ENCODE measurements at places on chromosomes 2 and 18. TPM values are rescaled to one million over a fixed set of nuclear protein-coding genes. Genes with fewer than 3 reads are reported as not detected.

Gene ALLC
- total RNA-seq = not detected

DNA sequence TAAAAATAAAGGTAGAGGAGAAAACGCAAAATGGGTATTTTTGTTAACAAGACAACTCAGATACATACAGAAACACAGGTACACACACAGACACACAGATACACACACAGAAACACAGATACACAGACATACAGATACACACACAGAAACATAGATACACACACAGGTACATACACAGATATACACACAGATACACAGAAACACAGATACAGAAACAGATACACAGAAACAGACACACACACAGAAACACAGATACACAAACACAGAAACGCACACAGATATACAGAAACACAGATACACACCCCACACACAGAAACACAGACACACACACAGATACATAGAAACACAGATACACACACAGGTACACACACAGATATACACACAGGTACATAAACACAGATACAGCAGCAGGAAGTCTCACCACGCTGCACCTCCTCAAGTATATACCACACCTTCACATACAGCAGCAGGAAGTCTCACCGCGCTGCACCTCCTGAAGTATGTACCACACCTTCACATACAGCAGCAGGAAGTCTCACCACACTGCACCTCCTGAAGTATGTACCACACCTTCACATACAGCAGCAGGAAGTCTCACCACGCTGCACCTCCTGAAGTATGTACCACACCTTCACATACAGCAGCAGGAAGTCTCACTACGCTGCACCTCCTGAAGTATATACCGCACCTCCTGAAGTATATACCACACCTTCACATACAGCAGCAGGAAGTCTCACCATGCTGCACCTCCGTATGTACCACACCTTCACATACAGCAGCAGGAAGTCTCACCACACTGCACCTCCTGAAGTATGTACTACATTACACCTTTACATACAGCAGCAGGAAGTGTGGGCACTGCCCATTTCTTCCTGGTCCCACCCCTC lies 250.5 kb downstream of the HDAC4 start:
- no peak overlapping the region for H3K4me3 ChIP-seq
- no peaks in the 10 kb centered on the region for H3K4me1 ChIP-seq
- no peaks in the 10 kb centered on the region for H3K27me3 ChIP-seq

Gene TEKT4
- not detected for total RNA-seq

GRCh38 chr2:84214455-84214854 lies 244.6 kb downstream of the SUCLG1 start:
- no peak overlapping the region for H3K4me3 ChIP-seq
- H3K4me1 ChIP-seq = no peaks in the 10 kb centered on the region
- no peak overlapping the region for H3K27ac ChIP-seq

DNA sequence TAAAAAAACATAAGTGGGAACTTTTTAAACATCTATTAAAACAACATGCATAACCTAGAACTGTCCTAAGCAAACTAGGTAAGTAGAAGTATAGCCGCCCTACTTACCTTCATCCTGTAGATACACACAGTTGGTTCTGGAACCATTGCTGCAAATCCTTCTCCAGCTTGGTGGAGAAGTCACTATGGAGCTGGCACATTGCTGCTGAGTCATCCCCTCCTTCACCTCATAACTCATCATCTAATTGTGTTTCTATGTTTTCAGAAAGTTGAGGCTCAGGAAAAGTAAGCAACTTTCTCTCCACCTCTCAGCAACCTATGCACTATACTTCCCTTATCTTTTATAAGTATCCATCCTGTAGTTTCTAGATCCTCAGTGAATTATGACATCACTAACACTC lies 269.8 kb upstream of the MMADHC start:
- peaks cover 50% of the 10 kb centered on the region for H3K4me1 ChIP-seq
- H3K36me3 ChIP-seq = 0 out of 2 replicates have a peak, but pooled peaks cover 4% of the 10 kb centered on the region
- peak; percentile 55 for DNase-seq
- H3K4me3 ChIP-seq = peak overlapping the region; percentile 58
- no peaks in the 10 kb centered on the region for H3K27me3 ChIP-seq

Gene GKN2
- not detected for total RNA-seq

DNA sequence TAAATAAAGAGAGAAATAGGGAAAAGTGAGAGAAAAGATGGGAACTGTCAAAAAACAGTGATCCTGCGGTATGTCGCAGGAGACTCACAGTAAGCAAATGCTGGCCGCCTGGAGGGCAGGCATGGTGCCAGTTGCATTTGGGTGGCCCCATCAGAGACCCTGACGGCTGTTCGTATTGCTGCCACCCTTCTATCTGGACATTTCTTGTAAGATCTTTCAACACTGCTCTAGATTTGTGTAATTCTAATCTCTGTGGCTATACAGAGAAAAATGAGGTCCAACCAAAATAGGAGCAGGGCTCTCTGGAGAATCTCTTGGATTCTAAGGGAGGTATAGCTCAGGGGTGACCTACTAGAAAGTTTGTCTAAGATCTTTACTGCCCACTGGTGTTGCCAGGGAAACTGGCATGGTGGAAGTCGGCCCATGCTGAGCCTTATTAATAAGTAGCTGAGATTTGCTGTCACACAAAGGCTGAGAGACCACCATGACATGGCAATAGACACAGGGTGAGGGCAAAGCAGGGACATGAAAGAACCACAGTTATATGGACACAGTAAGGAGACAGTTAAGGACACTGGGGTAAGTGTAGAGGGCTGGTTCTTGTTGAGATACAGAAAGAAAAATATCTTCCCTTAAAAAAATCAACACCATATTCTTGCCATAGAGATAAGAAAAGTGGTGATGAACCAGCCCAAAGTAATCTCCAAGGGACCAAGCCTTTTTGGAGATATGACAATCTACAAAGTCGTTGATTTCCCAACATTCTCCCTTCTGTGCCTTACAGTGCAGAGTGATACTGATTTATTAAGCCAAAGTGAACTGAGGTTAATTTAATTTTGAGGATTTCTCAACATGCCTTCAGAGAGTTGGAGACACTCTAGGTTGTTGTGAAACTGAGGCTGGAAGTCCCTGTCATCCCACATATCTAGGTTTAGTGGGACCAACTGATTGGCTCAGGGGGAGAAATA lies 26.4 kb upstream of the FZD7 start:
- no peaks in the 10 kb centered on the region for H3K36me3 ChIP-seq
- H3K27ac ChIP-seq = no peak overlapping the region
- no peak for DNase-seq
- peaks cover 8% of the 10 kb centered on the region for H3K4me1 ChIP-seq
- H3K4me3 ChIP-seq = no peak overlapping the region

Gene POTEI
- not detected for total RNA-seq

Gene FAM228A
- not detected for total RNA-seq

GRCh38 chr2:7660816-7661215 lies 743.6 kb downstream of the RNF144A start:
- no peak overlapping the region for H3K27ac ChIP-seq
- H3K27me3 ChIP-seq = peaks cover 3% of the 10 kb centered on the region
- DNase-seq = no peak

DNA sequence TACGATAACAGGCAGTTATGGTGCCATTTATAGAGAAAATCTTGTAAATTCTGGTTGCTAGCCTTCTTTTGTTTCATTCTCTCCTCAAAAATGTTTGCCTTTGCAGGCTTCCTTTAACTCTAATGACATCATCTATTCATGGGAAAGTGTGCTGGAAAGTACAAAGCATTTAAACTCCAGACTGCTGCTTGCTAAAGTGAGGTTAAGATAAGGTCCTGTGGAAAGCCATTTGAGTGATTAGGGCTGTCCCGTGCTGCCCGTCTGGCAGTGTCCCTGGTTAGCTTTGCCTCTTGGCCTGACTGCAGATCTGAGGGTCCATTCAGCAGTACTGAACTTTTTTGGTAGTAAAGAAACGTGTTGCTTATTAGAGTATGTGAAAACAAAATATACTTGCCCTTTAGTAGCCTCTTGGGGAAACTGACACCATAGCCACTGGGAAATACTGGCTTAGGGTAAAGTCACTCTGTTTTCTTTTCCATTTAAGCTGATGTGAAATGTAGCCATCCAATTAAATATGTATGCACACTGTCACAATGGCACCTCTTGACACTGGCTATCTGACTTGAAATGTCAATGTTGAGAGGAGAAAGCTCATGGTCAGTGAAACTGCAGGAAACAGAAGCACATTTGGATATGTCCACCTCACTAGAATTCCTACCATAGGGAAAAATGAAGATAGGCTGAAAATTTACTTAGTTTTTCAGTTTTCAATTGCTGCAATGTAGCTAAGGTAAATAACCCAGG lies 321.5 kb downstream of the SLC8A1 start:
- DNase-seq = peak; percentile 9
- no peaks in the 10 kb centered on the region for H3K27me3 ChIP-seq
- H3K4me3 ChIP-seq = no peak overlapping the region
- H3K27ac ChIP-seq = peak overlapping the region; percentile 61
- peaks cover 61% of the 10 kb centered on the region for H3K36me3 ChIP-seq

GRCh38 chr2:14743861-14744260 lies 111.3 kb downstream of the LRATD1 start:
- no peaks in the 10 kb centered on the region for H3K36me3 ChIP-seq
- no peak overlapping the region for H3K4me3 ChIP-seq
- no peak overlapping the region for H3K27ac ChIP-seq
- H3K27me3 ChIP-seq = peaks cover 3% of the 10 kb centered on the region
- no peaks in the 10 kb centered on the region for H3K4me1 ChIP-seq

Gene FAM117B
- total RNA-seq = 1.2 TPM

Gene MSH2
- 19.8 TPM for total RNA-seq

DNA sequence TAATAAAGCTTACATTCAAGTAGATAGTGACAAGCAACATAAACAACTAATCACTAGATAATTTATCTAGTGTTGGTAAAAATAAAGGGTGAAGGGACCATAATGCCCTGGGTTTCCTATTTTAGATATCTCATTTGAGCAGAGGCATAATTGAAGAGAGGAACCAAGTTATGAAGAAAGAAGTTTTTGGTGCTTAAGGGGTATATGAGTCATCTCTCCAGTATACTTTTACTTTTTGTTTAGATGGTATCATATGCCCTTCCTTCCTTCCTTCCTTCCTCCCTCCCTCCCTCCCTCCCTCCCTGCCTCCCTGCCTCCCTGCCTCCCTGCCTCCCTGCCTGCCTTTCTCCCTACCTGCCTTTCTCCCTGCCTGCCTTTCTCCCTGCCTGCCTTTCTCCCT lies 1053.5 kb upstream of the CELF4 start:
- no peak overlapping the region for H3K4me3 ChIP-seq
- no peaks in the 10 kb centered on the region for H3K4me1 ChIP-seq
- H3K27me3 ChIP-seq = no peaks in the 10 kb centered on the region
- H3K27ac ChIP-seq = no peak overlapping the region
- H3K36me3 ChIP-seq = no peaks in the 10 kb centered on the region

DNA sequence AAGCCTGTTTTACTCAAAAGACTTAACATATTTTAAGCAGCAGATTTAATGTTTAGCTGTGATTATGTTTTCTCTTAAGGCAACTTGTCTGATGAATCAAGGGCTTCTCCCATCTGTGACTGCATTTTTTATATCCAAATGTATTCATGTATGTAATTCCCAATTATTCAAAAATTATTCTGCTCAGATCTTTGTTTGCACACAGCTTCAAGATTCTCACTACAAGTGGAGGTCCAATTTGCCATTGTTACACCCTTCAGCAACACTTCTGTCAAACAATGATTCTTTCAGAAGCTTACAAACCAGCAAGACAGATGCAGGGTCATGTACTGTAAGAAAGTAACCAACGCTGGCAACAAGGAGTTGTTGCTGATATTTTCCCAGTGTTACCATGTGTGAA lies 5.9 kb upstream of the LRPPRC start:
- H3K36me3 ChIP-seq = no peaks in the 10 kb centered on the region
- no peaks in the 10 kb centered on the region for H3K27me3 ChIP-seq
- H3K4me3 ChIP-seq = no peak overlapping the region

- DNase-seq = no peak
- H3K27ac ChIP-seq = no peak overlapping the region
- no peaks in the 10 kb centered on the region for H3K36me3 ChIP-seq
- H3K27me3 ChIP-seq = no peaks in the 10 kb centered on the region
- H3K4me1 ChIP-seq = no peaks in the 10 kb centered on the region
Observed at GRCh38 chr2:75108937-75109482, 90.3 kb downstream of the TACR1 start.

DNA sequence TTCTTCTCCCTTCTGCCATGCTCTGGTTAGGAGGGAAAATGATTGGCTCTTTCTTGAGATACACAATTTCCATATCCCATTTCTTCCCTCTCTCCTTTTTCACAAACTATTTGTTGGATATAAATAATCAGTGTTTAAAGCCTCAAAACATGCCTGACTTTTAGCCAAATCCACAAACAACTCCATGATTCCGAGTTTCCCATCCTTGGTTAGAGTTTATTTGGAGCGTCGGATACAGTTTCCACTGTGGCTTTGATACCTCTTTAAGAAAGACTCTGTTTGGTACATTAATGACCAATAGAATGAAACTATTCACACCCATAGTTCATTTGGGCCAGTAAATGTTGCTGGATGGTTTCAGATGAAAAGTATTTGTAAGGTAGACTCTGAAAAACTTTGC lies 5.9 kb upstream of the FHL2 start:
- H3K27me3 ChIP-seq = no peaks in the 10 kb centered on the region
- H3K4me3 ChIP-seq = peak overlapping the region; percentile 81
- peak overlapping the region; percentile 99 for H3K27ac ChIP-seq
- no peaks in the 10 kb centered on the region for H3K36me3 ChIP-seq
- DNase-seq = no peak

- DNase-seq = no peak
- H3K36me3 ChIP-seq = peaks cover 11% of the 10 kb centered on the region
- no peak overlapping the region for H3K4me3 ChIP-seq
- peaks cover 3% of the 10 kb centered on the region for H3K27me3 ChIP-seq
Observed at GRCh38 chr2:7748717-7749415, 831.7 kb downstream of the RNF144A start.
